SW 1271 (cell line): ENCODE measurements at places on chromosomes 5 and 9.

DNA sequence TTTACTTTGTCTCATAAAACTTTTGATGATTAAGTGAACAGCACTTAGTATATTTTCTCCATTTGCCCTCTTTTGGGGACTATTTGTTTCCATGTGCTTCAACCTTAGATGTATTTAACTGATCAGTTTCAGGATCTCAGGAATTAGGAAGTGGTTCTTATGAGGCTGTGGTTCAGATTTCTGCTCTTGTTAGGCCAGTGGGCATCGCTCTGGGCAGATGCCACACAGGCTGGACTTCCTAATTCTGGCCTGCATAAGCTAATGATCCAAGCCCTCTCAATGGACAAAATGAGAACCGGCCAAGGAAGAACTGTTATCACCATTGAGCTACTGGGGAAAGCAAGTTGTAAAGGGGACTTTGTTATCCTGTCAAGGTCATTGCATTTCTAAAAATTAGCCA lies 6.9 kb downstream of the ARHGAP26 start:
- DNase-seq = no peak

GRCh38 chr5:95667061-95667618 lies 15.7 kb downstream of the SPATA9 start:
- no peak for DNase-seq

DNA sequence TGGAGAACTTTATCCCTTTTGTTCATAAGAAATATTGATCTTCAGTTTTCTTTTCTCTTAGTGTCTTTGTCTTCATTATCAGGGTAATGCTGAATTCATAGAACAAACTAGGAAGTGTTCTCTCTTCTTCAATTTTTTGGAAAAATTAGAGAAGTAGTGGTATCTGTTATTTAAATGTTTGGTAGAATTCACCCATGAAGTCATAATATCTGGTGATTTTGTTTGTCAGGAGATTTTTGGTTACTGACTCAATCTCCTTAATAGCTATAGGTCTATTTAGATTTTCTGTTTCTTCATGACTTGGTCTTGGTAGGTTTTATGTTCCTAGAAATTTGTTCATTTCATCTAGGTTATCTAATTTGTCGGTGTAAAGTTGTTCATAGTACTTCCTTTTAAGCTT lies 45.4 kb upstream of the STARD4 start:
- DNase-seq = no peak

- no peak for DNase-seq
These were observed 9.8 kb downstream of the FAM78A start for GRCh38 chr9:131266266-131267229.

- DNase-seq = no peak
These were observed 84.2 kb downstream of the GPBP1 start for GRCh38 chr5:57258052-57258451.

GRCh38 chr5:1524799-1525623 lies 1.3 kb upstream of the LPCAT1 start:
- no peak for DNase-seq

DNA sequence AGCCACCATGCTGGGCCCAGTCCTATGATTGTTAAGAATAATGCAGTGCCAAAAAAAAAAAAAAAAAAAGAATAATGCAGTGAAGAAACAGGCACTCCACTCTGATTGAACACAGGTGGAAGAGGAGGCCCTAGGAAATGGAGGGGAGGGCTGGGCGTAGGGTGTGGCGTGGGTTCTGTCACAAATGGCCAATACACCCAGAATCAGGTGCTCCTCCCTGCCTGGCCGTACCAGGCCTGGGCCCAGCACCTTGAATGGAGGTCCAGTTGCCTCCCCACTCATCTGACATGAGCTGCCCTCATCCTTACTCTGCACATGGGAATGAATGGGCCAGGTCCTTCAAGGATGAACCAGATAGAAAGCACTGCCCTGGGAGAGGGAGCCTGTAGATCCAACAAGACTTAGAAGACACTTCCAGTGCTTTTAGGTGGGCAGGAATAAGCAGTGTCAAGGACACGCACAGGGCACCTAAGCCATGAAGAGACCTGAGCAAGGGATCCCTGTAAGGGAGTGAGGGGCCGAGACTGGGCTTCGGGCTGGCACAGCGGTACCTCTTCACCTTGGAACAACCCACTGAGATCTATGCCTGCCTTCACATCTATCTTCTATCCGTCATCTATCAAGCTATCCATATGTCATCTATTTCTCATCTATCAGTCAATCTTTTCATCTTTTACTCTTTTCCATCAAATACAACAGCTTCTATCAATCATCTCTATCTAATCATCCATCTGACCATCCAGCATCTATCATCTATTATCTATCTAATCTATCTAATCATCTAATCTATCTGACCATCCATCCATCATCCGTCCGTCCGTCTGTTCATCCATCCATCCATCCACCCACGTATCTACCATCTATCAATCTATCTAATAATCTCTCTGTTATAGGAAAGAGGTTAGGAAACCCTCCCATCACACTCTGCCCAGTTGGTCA lies 15.9 kb downstream of the NINJ1 start:
- DNase-seq = no peak

DNA sequence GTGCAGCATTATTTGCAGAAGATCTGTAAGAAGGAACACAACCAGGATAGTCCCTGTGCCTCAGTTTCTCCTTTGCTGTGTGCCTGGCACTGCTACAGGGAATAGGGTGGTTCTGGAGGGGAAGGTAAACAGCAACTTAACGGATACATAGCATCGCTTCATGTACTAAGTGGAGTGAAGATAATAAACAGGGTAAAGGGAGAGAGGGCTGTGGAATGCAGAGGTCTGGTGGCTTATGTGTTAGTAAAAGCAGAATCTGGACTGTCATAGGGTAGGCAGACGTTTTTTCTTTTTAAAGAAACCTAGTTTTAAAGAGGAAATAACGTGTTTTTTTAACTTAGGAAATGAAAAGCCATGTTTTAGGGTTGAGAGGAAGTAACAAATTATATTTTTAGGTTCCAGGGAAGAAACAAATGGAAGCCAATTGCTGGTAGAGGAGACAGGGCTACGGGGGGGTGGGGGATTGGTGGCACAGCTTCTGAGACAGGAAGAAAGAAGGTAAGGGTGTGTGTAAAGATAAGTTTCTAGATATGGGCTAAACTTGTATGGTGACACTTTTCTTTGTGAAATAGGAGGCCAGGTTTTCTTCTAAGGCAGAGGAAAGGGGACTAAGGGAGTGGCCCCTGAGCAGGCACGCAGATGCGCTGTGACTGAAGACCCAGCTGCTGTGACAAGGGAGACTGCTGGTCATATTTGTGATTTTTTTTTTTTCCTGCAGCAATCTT lies 1.3 kb downstream of the GNG10 start:
- no peak for DNase-seq

DNA sequence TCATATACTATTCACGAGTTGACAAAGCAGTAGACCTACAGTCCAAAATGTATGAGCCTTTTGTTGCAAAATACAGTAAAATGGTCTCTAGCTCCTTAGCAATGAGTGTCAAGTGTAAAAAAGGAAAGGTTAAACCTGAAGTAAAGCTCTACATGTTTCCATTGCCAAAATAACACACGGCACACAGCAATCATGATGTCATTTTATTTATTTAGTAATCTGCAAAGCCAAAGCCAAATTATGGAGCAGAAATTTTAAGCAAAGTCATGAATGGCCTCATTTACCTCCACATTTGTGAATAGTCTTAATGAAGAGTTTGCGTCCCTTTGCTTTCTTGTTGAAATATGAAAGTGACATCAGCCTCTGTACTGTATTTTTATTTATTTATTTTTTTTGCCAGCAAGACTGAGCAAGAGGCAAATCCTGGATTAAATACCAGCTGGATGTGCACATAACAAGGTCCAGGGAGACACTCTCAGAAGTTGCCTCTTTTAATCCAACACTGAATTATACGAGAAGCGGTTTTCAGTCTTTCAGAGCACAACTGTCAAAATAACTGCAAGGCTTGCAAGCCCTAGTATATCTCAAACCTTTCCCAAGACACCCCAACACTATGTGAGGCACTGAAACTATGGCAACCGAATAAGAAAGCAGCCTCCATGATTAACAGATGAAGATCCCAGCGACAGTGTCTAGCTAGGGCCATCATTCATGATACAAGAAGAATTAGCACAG lies 9.7 kb downstream of the SEMA6A start:
- no peak for DNase-seq

DNA sequence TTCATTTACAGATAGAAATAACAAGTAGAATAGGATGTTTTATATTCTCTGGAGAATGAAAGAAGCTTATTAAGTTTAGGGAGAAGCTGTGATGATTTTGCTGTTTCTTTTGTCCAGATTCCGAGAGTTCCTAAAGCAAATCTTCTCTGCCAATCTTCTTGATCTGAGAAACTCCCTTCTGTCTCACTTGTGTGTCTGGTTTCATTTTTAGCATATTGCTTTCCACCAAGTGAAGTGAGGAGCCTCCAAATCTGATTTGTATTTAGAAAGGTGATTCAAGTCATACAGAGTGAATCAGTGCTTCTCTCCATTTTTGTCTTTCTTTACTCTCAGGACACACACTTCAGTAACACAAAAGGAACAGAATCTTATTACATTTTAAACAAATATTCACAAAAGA lies 48.4 kb downstream of the STX17 start:
- no peak for DNase-seq

DNA sequence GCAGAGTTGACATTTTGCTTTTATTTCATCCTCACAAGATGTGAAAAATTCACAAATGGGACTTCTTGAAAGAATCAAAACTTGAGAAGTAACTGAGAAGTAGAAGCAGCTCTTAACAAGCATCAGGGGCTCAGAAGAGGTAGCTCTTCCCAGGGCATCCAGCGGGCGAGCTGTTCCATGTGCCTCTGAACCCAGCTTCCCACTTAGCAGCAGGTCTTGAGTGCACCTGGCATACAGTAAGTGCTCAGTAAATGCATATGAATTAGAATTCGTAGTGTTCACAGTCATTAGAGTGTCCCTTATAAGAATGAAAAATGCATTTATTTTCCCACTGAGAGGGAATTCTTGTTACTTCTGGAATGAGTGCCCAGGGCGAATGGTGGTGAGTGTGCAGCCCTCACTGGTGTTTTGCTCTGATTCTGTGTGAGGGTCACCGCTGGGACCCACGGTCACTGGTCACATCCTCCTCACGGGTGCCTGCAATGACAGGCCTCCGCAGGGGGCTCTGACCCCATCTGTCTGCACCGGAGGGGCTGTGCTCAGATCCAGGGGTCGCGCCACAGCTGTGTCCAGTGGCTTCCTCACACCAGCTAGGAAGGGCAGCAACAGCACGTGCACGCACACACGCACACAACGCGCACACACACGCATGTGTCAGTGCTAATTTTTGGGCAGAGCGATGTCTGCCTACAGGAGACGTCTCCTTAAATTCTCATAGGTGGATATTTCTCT lies 26.9 kb downstream of the EXOC3 start:
- DNase-seq = no peak

GRCh38 chr5:111364992-111365391 lies 140.8 kb downstream of the CAMK4 start:
- no peak for DNase-seq

GRCh38 chr5:39623291-39623865 lies 198.6 kb upstream of the DAB2 start:
- DNase-seq = no peak

GRCh38 chr9:135701959-135702721 lies at the start of gene KCNT1:
Gene KCNT1 (plus strand): TSS chr9:135702185. CDS start chr9:135702259, 74 bp downstream.
- DNase-seq = no peak

- DNase-seq = no peak
These were observed 141.6 kb downstream of the INSYN2B start for GRCh38 chr5:169838688-169839087.

GRCh38 chr9:97474372-97474925 lies 27.0 kb upstream of the TMOD1 start:
- DNase-seq = no peak

DNA sequence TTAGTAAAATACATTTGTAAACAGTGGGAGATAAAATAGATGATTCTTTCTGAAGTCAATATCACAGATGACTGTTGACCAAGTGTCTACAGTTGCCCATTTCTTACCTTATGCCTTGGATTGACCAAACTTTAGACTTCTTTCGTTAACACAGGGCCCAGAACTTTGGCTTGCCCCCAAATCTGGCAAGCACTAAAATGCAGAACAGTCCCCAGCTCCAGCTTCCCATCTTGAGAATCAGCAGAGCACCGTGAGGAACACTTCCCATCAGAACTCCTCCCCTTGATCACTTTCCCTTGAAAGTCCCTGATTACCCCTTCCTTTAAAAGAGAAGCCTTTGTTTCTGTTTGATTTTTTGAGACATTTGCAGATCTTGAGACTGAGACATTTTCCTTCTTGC lies 1039.9 kb downstream of the TLE1 start:
- no peak for DNase-seq

DNA sequence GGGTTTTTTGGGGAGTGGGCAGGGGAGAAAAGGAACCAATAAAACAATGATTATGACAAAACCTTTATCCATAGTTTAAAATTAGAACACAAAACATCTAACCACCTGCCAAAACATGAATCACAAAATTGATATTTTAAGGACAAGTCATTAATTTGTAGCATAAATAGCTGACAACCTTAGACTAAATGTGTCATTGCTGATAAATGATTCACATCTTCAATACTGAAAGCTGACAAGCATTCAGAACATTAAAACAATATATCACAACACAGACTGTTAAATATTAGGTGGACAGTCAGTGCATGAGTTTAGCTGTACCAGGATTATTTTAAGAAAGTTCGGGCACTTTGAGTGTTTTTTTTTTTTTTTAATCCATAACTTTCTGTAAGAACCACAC lies 71.5 kb downstream of the NR3C1 start:
- DNase-seq = no peak

- peak; percentile 36 for DNase-seq
These were observed 240.6 kb downstream of the EFNA5 start for GRCh38 chr5:107430071-107430625.

DNA sequence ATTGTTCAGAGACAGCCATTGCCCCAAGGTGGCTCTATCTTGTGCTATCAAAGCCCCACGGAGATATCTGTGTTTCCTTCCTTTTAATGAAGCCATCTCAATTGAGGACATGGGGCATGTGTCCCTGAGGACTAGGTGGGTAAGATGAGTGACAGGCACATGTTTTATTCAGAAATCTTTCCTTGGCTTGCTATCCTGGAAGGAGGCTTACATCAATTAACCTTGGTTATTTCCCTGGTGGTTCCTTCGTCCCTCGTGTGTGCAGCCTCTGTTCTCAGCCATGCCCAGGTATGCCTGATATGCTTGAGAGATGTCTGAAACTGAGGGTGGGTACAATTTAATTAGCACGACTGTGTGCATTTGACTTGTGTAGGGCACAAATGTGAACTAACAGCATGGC lies 102.2 kb upstream of the TUT7 start:
- DNase-seq = no peak

- DNase-seq = peak; percentile 40
These were observed 823 bp downstream of the ST6GALNAC6 start for GRCh38 chr9:127898433-127899127.

DNA sequence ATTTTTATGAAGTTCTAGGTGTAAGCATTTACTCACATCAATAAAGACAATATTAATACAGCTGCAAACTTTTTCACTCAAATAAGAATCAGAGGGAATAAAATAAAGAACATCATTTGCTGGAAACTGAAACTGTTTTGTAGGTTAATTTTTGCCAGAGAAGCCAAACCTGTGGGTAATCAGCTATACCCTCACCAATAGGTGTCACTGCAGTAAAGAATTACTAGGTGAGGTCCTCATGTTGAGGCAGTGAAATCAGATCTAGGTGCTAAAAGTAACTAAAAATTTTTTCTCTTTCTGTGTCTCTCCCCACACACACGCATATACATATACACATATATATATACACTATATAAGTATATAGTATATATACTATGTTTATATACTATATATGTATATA lies 1016.3 kb upstream of the SEMA6A start:
- peak; percentile 44 for DNase-seq

- DNase-seq = peak; percentile 64
These were observed 196.8 kb downstream of the AUH start for GRCh38 chr9:91164724-91165520.
